Astrocyte (in vitro differentiated cells and primary cell): ENCODE measurements at places on chromosomes 3 and 15. TPM values are rescaled to one million over a fixed set of nuclear protein-coding genes. Genes with fewer than 3 reads are reported as not detected.
A peak's percentile ranks its signal among the peaks of the same experiment; 100 is the strongest.

Gene SERINC4
- 0.30 TPM in 1 of 2 replicates, not detected in the other for total RNA-seq

GRCh38 chr3:139564294-139564861, 24.8 kb upstream of the RBP1 start:
- no peak for DNase-seq

DNA sequence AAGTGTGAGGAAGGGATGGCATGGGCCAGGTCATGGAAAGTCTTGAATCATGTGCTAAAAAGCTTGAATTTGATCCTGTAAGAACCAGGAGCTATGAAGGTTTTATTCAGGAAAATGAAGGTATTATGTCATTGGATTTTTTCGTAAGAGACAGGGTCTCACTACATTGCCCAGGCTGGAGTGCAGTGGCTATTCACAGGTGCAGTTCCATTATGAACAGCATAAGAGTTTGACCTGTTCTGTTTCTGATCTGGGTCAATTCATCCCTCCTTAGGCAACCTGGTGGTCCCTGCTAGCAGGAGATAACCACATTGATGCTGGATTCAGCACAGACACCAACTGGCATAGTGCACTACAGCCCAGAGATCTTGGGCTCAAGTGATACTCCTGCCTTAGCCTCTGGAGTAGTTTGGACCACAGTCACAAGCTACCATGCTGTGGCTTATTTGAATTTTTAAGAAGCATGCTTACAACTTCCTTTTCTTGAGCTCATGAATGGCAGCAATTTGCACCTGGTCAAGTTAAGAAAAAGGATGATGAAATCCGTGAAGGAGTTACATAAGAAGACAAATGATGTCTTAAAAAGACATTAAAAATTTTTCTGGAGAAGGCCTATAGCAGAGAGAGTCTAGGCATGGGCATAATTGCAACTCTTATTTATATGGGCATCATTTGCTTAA, 79.1 kb downstream of the CADPS start:
- DNase-seq, result no peak

DNA sequence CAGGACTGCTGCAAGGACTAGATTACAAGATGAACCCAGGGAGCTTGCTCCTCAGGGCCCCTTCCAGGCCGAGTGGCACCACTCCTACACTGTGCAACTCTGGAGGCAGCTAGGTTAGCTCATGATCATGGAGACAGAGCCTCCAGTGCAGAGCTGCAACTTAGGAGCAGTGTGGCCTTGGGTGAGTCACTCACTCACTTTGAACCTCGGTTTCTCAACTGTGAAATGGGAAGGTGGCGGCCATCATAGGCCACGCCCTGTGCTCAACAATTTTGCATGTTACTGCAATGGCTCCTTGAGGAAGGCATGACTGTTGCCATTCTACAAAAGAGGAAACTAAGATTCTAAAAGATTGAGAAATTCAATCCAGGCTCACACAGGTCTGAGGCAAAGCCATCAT, 11.2 kb upstream of the CXCR6 start:
- no peak for DNase-seq

DNA sequence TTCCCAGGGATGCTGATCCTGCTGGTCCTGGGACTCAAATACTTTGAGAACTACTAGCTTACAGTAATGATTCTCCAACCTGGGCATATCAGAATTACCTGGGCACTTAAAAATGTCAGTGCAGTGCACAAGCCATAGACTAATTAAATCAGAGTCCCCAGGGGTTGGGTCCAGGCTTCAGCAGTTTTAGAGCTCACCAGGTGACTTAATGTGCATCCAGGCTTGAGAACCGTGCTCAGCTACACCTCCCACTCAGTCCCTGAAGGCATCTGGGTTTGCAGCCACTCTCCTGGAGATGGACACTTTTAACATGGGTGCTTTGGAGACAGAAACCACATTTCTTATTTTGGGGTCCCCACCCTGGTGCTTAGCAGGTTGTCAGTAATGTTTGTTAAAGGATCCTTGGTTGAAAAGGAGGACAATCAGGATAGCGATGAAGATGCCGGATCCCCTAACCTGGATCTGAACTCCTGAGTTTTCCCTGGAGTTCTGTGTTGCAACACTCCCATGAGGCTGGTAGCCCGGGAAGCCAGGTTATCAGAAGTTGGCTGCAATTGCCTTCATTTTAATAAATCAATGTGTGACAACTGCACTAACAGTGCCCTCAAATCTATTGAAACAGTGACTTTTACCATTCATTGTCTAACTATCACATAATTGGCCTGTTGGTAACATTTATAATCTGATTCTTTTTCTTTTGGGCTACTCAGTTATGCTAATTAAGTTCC, 48.1 kb downstream of the BFSP2 start:
- DNase-seq, result no peak

- DNase-seq, result no peak
Observed at GRCh38 chr15:88650556-88650955, 11.7 kb downstream of the ISG20 start.

DNA sequence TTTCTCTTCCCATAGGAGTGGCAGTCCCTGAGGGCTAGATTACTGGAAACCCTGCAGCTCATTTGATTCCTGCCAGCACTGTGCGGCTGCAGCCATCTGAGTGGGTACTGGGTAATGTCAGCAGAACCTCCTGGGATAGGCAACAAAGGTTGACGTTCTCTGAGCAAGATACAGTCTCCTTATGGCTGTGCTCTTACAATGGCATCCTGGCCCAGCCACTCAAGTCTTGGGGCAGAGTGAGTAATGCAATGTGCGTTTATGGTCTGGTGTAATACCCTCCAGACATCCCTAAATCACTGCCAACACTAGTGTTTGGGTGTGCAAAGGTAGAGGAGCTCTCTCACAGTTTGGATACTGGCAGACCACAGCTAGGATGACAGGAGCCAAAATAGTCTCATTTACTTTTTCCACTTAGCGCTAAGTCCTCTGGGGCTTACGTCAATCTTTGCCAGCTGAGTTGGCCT, 775.8 kb downstream of the ZNF385D start:
- no peak for DNase-seq

DNA sequence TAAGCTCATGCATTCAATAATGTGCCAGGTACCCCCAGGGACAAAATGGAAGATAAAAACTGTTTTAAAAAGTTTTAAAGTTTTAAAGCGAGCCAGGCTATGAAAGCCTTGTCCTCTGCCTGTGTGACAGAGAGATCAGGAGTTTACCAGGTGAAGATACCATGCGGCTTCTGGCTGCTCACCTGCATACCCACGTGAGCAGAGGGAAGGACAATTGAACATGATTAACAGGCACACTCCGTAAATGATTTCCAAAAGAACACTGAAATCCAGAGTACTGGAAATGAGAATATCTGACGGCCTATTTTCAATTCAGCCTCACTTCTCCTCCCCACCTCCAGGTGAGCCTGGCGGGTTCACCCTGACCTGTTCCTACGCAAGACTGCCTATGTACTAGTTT, 42.1 kb downstream of the CCDC191 start:
- no peak for DNase-seq

GRCh38 chr15:69509131-69509530, 56.5 kb downstream of the RPLP1 start:
- DNase-seq, result peak; percentile 37

DNA sequence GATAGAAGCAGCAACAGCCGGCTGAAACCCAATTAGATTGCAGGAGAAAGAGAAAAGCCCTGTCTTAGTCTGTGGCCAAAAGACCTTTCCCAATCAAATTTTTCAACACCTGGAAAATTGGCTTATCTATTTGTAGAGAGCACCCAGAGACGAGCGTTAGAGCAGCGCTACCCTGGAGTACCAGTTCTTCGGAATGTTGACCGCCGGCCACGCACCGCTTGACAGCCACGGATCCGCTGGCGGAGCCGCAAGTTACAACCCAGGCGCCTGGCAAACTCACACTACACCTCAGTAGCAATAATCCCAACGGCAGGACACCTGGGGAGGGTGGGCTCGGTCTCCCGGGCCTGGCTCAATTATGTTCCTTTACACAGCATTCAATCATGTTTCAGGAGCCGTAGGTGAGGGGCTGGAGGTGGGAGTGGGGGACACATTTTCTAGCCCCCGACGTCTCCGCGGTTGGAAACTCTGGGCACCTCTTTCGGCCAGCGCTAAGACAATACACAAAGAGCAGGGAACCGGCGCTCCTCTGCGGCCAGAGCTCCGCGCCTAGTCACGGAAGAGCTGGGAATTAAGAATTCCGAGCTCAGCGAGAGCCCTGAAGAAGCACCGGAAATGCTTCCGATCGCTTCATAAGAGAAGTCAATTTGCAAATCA, 1.2 kb downstream of the MB21D2 start:
- DNase-seq, result peak; percentile 67

GRCh38 chr3:15846606-15847005, 48.8 kb upstream of the ANKRD28 start:
- no peak for DNase-seq

Gene ABTB1
- 11.6 and 11.8 TPM in 2 replicates for total RNA-seq

- no peak for DNase-seq
Observed at GRCh38 chr3:135576751-135577150, 388.8 kb upstream of the PPP2R3A start.

Gene WDR93
- total RNA-seq, result not detected in 2 replicates

GRCh38 chr15:34721802-34722438, 32.9 kb downstream of the GJD2 start:
- peak; percentile 39 for DNase-seq

DNA sequence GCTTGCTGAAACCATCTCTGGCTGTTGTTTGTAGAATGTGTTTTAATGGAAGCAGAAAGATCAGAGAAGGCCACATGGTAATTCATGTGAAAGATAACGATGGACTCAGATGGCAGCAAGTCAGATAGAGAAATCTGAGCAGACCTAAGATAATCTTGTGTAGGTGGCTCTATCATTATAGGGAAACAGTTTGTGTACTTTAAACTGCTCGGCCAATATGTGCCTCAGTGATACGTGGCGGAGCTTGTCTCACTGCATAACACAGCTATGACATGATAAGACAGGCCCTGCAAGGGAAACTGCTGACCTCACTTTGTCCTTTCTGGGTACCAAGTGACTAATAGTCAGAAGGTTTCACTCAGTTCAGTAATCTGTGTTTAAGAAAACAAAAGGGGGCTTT, 51.0 kb downstream of the MME start:
- DNase-seq, result peak; percentile 44

DNA sequence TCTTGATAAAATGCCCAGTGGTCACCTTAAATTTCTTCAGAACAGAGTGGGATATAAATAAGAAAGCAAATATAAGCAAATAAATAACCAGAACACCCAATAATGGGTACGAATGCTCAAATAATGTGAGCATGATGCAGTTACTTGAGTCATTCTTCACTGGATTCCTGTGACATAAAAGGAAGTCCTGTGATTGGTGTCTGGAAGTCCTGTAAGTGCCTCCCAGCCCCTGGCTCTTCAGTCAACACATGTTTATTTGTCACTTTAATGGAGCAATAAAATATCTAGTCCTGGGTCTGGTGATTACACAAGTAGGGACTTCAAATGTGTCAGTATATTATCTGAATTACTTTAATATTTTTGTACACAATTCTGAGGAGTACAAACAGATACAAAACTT, 30.4 kb downstream of the TMEM212 start:
- peak; percentile 72 for DNase-seq

Gene GOLGA6B
- total RNA-seq, result 0.36 TPM in 1 of 2 replicates, not detected in the other

- DNase-seq, result no peak
Observed at GRCh38 chr3:45258317-45258716, 32.2 kb upstream of the TMEM158 start.

Gene CX3CR1
- 0.17 and 0.32 TPM in 2 replicates for total RNA-seq

DNA sequence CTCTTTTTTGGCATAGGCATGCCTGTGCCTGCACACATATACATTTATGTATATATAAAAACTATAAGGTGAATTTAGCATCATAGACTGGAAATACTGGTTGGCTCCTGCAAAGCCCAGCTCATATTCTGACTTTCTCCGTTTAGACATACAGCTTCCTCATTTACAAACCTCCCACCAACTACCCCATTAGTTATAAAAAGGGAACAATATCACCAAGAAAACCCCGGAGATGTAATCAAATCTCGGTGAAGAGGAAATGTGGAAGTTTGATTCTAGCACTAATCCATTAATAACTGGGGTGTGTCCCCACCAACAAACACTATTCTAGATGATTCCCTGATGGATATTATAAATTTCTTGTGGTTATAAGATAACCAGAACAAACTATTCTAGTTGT, 517.7 kb upstream of the TBL1XR1 start:
- no peak for DNase-seq

- peak; percentile 31 for DNase-seq
Observed at GRCh38 chr3:114379266-114379665, 85.4 kb downstream of the TIGIT start.

Gene AP2M1
- total RNA-seq, result 603 and 613 TPM in 2 replicates

DNA sequence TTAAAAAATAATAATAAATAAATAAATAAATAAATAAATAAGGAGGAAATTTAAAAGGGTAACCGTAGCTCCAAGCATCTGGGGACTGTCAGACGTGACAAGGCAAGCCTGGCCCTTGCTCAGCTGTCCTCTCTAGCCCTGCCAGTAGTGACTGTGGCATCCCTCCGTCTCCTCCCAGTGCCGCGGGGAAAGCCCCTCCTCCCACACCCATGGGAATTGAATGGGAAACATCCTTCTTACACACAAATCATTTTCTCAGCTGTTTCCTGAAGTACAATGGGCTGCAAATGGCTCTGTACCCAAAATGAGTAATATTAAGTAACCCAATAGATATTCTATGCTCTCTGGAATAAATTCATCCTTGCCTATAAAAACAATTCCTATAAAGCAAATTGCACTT, 101.6 kb upstream of the RAD18 start:
- no peak for DNase-seq

DNA sequence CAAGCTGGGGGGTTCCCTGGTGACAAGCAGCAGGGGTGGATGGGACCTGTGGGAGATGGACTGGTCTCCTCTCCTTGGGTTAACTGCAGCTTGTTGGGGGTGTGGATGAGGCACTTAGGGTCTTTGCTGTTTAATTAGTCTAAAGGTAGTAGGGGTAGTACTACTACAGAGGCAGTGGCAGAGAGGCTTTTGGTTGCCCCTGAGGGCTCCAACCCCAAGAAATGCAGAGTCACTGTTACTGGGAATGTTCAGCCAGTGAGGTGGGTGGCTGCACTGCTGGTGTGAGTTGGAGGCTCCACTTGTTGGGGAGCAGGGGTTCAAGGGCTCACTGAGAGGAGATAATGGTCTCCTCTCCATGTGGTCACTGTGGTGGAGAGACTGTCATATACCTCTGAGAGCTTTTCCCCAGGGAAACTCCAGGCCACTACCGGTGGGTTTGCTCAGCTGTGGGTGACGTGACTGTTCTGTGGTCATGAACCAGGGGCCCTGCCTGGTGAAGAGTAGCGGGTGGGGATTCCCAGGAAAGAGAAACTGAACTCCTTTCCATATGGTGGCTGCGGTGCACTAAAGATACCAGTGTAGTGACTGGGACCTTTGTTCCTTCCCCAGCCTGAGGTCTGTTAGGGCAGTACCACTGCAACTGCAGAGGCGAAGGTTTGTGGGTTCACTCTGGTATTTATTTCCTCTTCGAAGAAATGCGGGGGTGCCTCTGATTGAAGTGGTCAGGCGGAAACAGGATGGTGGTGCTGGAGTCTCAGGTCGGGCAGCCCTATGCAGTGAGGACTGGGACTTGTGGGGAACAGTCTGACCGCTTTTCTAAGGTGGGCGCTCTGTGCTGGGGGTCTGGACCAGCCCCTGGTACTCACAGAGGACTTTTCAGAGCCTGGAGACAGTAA, 68.9 kb upstream of the TNFSF10 start:
- peak; percentile 49 for DNase-seq
